Fibroblast of the conjunctiva (primary cell): ENCODE measurements at places on chromosomes 6 and 20.
A peak's percentile ranks its signal among the peaks of the same experiment; 100 is the strongest.

DNA sequence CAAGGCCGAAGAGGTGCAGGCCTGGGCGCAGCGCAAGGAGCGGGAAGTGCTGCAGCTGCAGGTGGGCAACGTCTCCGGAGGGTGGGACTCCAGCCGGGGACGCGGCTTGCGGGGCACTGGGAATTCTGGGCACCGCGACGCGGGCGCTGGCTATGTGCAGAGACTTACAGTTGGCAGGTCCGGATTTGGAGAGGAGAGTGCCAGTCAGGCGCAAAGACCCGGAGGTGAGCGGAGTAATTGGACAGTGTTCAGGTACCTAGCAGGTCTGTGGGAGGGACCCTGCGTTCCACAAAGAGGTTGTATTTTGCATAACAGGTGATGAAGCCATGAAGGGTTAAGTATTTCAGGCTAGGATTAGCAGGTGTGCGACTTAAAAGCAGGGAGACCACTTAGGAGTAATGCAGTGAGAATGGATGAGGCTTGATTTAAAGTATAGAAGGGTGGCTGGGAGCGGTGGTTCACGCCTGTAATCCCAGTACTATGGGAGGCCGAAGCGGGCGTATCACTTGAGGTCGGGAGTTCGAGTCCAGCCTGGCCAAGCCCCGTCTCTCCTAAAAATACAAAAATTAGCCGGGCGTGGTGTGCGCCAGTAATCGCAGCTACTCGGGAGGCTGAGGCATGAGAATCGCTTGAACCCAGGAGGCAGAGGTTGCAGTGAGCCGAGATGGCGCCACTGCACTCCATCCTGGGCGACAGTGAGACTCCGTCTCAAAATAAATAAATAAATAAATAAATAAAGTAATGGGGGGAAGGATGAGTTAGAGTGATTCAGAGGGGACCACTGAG, 1.0 kb downstream of the MRPS26 start:
- no peak for DNase-seq

GRCh38 chr20:1377341-1377871, 15.4 kb downstream of the FKBP1A start:
- DNase-seq, result no peak

DNA sequence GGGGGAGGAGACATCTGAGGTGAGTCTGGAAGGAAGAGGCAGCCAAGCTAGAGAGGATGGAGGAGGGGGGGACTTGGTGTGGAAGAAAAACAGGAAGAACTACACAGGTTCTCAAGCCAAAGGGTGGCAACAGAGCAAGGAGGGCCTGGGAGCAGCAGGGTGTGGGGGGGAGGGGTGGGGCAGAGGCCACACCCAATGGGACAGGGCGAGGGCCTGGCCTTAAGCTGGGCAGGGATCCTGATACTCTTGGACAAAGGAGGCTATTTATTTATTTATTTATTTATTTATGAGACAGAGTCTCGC, 359.0 kb downstream of the ZFAND3 start:
- DNase-seq, result no peak

GRCh38 chr6:90127595-90127994, 169.0 kb downstream of the BACH2 start:
- no peak for DNase-seq

DNA sequence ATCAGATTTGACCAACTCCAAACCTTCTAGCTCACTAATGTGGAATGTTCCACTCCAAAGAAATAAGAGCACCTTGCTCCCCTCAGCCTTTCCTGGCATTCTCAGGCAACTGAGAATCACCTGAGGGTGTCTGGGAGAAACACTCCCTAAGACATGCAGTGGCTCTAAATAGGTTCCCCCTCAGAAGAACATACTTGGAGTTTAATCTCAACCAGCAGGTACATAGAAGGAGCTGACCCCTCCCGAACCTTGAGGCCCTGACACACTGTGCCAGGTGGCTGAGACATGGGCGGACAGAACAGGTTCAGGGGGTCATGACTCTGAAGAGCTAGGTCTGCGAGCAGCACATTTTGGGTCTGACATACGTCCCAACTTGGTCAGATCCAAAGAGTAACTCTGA, 107.6 kb upstream of the MAP3K4 start:
- DNase-seq, result no peak

DNA sequence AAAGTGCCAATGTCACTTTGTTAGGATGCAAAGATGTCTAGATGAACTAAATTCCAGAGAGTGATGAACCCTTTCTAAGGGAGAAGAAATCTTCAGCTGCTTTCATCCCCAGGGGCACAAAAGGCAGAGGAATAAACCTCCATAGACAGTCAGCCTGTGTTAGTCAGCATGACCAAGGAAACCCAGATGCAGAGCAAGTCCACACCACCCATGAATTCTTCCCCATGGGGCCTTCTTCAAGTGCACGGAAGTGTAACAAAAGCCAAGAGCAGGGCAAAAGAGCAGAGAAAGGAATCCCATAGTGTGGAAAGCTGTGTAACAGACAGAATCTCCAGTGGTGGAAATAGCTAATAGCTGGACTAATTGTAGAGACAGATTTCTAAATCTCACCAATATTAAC, 50.0 kb downstream of the DCDC2 start:
- DNase-seq, result no peak

- DNase-seq, result peak; percentile 43
These were observed 29.3 kb downstream of the BCAS4 start for GRCh38 chr20:50824137-50824536.

DNA sequence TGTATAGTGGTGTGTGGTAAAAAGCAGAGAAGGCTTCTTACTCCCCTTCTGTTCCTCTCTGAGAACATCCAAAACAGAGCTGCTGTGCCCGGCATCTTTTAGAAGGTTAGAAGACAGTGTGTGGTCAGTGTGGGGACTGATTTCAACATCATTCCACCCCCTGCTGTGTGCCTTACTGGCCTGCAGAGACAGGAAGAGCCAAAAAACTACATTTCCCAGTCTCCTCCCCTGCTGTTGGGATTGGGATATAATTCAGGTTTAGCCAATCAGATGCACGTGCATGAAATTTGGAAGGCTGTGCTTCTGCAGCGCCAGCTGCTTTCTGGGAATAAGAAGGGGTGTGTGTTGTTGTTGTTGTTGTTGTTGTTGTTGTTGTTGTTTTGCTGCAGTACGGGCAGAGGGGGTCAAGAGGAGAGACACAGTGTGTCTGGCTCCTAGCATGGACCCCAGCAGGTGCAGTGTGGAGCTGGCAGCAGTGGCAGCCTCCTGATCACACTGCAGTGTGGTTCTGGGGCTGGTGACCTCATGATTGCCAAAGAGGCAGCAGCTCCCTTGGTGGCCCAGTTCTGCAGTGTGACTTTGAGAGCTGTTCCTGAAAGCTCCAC, 74.7 kb downstream of the MRPL14 start:
- peak; percentile 75 for DNase-seq

- no peak for DNase-seq
These were observed 48.9 kb downstream of the PHF20 start for GRCh38 chr20:35820715-35821114.

DNA sequence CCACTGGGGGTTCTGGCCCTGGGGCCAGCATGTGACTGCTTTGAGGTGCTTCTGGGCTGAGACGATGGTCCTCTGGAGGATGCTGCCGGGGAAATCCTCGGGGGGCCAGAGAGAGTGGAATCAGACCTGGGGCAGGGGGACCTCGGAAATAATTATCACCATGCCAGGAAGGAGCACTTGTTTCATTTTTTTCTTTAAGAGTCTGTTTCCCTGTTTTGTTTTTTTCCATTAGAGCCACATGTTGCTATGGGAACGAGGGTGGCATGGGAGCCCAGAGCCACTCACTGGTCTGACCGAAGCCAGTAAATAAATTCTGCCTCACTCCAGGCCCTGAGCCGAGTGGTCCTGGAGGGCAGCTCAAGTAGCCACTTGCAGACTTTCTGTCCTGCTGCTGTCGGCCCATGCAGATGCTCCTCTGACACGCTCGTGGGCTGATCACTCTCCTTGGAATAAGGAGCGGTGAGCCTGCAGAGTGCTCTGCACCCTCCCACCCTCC, 365.1 kb downstream of the ZFAND3 start:
- no peak for DNase-seq

- no peak for DNase-seq
These were observed 139.4 kb upstream of the ENPP5 start for GRCh38 chr6:46310196-46310595.

DNA sequence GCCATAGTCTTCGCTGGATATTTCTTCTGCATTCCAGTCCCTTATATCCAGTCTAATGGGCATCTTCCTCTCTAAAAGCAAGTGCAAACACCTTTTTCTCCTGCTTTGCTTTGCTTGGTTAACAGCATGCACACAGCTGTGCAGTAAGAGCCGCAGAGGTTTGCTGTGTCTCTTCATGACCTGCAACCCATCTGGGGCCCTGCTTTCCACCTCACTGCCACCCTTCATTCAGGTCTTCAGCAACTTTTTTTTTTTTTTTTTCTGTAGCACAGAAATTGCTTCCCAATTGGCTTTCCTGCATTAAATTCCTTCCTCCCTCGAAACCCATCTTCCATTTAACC, 14.4 kb downstream of the NEDD9 start:
- DNase-seq, result no peak

GRCh38 chr6:14270925-14271788, 153.6 kb downstream of the CD83 start:
- peak; percentile 10 for DNase-seq
